ENCODE measurements at places on chromosomes 1 and 21.

- no peak for DNase-seq
Measured at GRCh38 chr1:232389744-232390143, 240.2 kb downstream of the SIPA1L2 start.

DNA sequence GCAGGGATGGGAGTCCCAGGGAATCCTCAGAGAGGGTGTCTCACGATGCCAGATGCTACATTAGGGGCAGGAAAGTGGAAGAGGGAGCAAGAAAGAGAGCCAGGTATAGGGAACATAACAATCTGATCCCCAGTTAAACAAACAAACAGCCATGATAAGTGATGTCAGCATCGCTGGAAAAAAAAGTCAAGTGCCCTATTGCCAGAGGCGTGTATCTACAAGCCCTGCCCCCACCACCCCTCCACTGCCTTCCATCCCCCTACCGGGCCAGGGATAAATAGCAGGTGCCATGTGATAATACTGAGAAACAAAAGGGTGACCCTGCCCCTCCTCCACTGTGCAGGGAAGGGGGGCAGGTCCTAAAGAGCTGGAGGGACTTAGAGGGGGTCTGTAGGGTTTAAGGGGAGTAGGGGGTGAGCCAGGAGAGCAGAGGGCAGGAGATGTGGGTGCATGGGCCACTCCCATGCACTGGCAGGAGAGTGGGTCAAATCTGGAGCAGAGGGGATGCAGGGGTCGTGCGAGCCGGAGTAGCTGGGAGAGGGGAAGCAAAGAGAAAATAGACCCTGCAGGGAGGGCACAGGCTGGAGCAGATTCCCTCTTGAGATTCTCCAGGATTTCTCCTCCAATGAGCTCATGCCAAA, 3.4 kb downstream of the SLC26A9 start:
- DNase-seq: peak; percentile 71

DNA sequence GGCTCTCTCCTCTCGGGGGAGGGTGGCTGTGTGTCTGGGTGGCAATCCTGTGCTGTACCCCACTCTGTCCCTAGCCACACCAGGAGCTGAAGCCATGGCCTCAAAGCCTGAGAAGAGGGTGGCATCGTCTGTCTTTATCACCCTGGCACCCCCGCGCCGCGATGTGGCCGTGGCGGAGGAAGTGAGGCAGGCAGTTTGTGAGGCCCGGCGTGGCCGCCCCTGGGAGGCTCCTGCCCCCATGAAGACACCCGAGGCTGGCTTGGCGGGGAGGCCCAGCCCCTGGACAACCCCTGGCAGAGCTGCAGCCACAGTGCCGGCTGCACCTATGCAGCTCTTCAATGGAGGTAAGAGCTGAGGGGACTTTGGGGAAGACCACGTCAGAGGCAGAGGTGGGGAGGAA, 6.3 kb downstream of the FBLIM1 start:
- no peak for DNase-seq

DNA sequence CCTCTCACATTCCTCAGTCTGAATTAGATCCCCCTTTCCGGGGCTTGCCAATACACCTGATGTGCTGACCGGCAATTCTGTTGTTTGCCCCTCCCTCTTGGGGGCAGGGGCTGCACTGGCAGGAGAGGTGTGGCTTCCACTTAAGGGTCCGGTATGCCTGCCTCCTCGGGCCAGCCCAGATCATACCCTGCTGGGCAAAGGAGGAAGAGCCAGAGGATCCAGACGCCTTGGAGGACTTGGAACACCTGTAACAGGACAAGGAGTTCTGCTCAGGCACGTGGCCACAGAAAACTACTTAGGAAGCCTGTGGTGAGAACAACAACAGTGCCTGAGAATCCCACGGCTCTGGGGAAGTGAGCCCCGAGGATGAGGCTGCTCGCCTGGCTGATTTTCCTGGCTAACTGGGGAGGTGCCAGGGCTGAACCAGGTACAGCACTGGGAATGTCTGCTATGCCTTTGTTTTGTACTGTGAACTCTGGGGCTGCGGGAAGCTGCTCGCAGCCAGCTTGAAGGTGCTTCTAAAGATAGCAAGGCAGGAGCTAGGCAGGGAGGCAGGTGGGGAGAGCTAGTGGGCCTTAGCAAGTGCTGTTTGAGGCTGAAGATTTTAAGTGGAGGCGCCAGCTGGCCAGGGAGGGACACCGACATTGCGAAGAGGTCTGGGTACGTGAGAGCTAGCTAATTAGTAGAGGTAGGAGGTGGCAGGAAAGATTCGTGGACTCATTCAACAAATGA, at the start of gene SMPDL3B:
TSS of gene SMPDL3B (plus strand) at position 183 of the 732 bp plus-strand sequence. CDS start at position 367, 184 bp downstream.
- DNase-seq: peak; percentile 47

GRCh38 chr1:89971600-89971999, 23.3 kb upstream of the ZNF326 start:
- DNase-seq: no peak

GRCh38 chr1:165841582-165842017, 14.2 kb downstream of the UCK2 start:
- DNase-seq: no peak

DNA sequence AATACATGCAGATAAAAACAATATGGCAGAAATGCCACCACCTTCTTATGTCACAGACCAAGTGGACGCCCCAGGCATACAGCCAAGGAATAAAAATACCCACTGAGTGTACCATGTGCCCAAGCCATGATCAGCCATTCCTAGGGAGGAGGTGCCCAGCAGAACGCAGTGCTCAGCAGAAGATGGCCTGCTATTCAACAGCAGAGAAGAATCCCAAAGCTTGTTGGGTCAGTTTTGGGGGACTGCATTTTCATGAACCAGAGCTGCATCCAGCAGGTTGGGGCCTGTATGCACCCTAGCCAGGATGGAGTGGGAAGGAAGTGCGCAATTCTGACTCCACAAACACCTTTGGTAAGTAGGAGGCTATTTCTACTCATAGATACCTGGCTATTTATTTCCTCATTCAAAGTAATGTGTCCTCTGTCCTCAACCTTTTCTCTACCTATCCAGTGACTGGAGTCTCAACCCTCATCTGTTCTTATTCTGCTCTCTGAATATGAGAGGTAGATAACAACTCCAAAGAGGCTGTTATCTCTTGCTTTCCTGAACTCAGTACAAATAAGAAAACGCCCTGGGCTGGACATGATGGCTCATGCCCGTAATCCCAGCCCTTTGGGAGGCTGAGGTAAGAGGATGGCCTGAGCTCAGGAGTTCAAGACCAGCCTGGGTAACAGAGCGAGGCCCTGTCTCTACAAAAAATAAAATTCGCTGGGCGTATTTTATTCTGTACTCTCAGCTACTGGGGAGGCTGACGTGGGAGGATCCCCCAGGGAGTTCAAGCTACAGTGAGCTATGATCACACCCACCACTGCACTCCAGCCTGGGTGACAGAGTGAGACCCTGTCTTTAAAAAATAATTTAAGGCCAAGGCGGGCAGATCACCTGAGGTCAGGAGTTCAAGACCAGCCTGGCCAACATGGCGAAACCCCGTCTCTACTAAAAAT, 2.5 kb upstream of the PLEKHM2 start:
- DNase-seq: no peak

- DNase-seq: no peak
Measured at GRCh38 chr1:88973520-88974137, 18.8 kb downstream of the KYAT3 start.

GRCh38 chr1:44068442-44068921, 37.2 kb upstream of the SLC6A9 start:
- no peak for DNase-seq

DNA sequence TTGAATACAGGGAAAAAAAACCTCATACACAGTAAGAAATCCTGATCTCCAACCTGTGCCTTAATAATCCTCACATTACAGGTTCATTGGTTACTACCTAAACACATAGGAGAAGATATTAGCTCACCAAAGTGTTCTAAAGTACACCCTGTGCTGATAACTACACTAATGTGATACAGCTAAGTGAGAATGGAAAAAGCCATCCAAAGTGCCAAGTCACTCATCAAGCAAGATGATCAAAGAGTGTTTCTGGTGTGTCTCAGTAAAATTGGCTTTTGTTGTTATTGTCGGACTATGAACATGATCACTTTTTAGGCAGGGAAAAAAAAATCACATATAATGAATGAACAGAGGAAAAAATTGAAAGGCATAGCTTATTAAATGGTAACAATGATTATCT, 31.4 kb downstream of the EPS15 start:
- no peak for DNase-seq
